ENCODE measurements at places on chromosomes 13 and 19. TPM values are rescaled to one million over a fixed set of nuclear protein-coding genes. Genes with fewer than 3 reads are reported as not detected.

DNA sequence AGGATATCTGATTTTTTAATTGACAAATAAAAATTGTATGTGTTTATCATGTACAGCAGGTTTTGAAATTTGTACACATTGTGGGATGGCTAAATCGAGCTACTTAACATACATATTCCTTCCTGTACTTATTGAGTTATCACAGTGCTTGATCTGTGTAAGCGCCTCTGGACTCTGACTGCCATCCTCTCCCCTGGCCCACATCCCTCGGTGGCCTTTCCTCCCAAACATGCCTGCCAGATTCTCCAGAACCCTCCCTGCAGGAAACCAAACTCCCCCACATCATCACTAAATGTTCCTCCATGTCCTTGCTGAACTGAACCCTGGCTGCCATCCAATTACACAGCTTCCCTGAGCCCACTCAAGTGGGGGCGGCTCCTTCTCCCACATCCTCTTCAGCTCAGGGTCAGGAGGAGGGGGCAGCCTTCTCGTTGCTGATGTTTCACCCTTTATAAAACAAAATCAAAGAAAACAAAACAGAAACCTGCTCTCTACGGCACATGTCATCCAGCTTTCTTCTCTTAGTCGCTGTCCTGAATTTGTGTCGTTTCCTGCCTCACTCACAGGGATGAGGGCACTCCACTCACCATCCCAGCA is 97.1 kb upstream of the SPATA13 start:
- H3K36me3 ChIP-seq = no peaks in the 10 kb centered on the region
- no peak overlapping the region for H3K4me3 ChIP-seq
- no peaks in the 10 kb centered on the region for H3K4me1 ChIP-seq
- H3K27ac ChIP-seq = no peak overlapping the region
- no peaks in the 10 kb centered on the region for H3K27me3 ChIP-seq
- peak; percentile 66 for DNase-seq

- no peaks in the 10 kb centered on the region for H3K36me3 ChIP-seq
- H3K4me1 ChIP-seq = no peaks in the 10 kb centered on the region
- H3K27ac ChIP-seq = no peak overlapping the region
- H3K27me3 ChIP-seq = no peaks in the 10 kb centered on the region
These were observed 11.9 kb upstream of the SLC10A2 start for GRCh38 chr13:103078158-103078557.

PCDH9 gene
- total RNA-seq = 17.6 TPM

GRCh38 chr19:48480183-48480557 is 11.0 kb downstream of the CYTH2 start:
- peak overlapping the region; percentile 45 for H3K4me3 ChIP-seq
- H3K4me1 ChIP-seq = peaks cover 30% of the 10 kb centered on the region

MEF2B gene
- 7.2 TPM for total RNA-seq

DNA sequence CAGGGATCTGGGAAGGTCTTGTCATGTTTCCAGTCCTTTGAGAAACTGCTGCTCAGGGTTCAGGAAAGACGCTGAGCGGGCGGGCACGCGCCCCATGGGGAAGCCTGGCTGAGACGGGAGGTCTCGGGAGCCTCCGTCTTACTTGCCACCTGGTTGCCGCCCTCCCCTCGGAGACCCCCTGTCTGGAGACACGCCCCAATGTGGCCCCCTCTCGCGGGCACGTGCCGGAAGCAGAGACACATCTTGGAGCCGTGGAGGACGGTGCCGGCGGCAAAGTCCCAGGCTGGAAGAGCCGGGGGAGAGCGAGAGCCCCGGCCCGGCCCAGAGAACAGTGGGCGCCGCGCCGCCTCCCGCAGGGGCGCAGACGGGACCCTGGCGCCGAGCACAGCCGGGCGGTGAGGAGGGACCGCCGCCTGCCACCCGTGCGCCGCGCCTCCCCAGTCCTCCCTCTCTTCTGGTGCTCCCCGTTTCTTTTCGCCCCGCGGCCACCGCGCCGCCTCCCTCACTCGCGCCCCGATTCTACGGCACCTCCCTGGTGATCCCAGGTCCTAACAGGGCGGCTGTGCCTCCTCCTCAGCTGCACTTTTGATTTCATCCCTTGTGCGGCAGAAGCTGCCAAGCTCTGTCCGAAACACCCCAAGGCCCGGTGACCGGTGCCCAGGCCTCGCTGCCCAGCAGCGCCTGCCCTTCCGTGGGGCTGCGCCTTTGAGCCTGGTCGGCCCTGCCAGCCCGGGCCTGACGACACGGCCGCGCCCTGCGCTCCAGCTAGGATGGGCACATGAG is 15.5 kb downstream of the GJB2 start:
- peaks cover 77% of the 10 kb centered on the region for H3K27me3 ChIP-seq
- no peaks in the 10 kb centered on the region for H3K36me3 ChIP-seq
- H3K4me1 ChIP-seq = no peaks in the 10 kb centered on the region
- no peak for DNase-seq

DIAPH3 gene
- 9.5 TPM for total RNA-seq

- H3K27me3 ChIP-seq = no peaks in the 10 kb centered on the region
- peak within 1 kb of the TSS; percentile 54 for H3K27ac ChIP-seq
- H3K4me3 ChIP-seq = peak within 1 kb of the TSS; percentile 52
These were observed at the start of gene CPT1C for GRCh38 chr19:49690656-49691242. Gene CPT1C, plus strand, starts transcription at chr19:49691116. Its CDS starts 1,137 bp downstream, at chr19:49692253.

CGB5 gene
- total RNA-seq = not detected

CADM4 gene
- not detected for total RNA-seq

- no peaks in the 10 kb centered on the region for H3K36me3 ChIP-seq
- no peak for DNase-seq
- peaks cover 6% of the 10 kb centered on the region for H3K27me3 ChIP-seq
- H3K4me3 ChIP-seq = no peak within 1 kb of the TSS
- no peaks in the 10 kb centered on the region for H3K4me1 ChIP-seq
These were observed at the start of gene NLRP4 for GRCh38 chr19:55836340-55836739. Gene NLRP4, plus strand, starts transcription at chr19:55836540. Its CDS starts 15,541 bp downstream, at chr19:55852081.

GRCh38 chr19:7492142-7492541 is 3.3 kb upstream of the PEX11G start:
- H3K36me3 ChIP-seq = no peaks in the 10 kb centered on the region
- H3K4me3 ChIP-seq = no peak overlapping the region
- H3K4me1 ChIP-seq = peaks cover 17% of the 10 kb centered on the region
- no peaks in the 10 kb centered on the region for H3K27me3 ChIP-seq
- no peak for DNase-seq

GRCh38 chr13:44028734-44029133 is 149.0 kb downstream of the LACC1 start:
- H3K4me1 ChIP-seq = no peaks in the 10 kb centered on the region
- H3K27me3 ChIP-seq = no peaks in the 10 kb centered on the region
- H3K4me3 ChIP-seq = no peak overlapping the region
- no peak for DNase-seq

- DNase-seq = no peak
- H3K36me3 ChIP-seq = no peaks in the 10 kb centered on the region
- H3K4me1 ChIP-seq = no peaks in the 10 kb centered on the region
- H3K4me3 ChIP-seq = no peak overlapping the region
- peaks cover 30% of the 10 kb centered on the region for H3K27me3 ChIP-seq
These were observed 11.6 kb upstream of the ZBTB45 start for GRCh38 chr19:58531034-58531840.

C13orf42 gene
- total RNA-seq = not detected

IL17D gene
- not detected for total RNA-seq

DNA sequence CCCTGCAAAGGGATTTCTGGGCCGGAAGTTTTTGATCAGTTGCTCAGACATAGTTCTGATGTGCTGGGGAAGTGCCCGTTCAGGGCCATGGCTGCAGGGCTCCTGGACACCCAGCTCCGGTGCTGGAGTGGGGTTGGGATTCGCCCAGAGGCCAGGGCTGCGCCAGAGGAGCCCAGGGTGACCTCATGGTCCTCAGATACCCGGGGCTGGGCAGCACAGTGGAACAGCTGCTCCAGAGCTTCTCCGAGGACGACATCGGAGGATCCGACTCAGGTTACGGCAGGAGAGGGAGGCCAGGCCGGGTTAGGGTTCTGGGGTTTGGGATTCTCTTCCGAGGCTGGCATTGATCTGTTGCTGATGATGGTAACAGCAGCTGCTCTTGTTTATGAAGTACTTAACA is 20.9 kb downstream of the CARM1 start:
- H3K27me3 ChIP-seq = no peaks in the 10 kb centered on the region
- DNase-seq = peak; percentile 28
- no peaks in the 10 kb centered on the region for H3K36me3 ChIP-seq

- no peaks in the 10 kb centered on the region for H3K36me3 ChIP-seq
- H3K27me3 ChIP-seq = no peaks in the 10 kb centered on the region
- no peak for DNase-seq
- no peak overlapping the region for H3K4me3 ChIP-seq
- H3K4me1 ChIP-seq = no peaks in the 10 kb centered on the region
These were observed 170.7 kb downstream of the DCT start for GRCh38 chr13:94308832-94309231.

- no peak overlapping the region for H3K4me3 ChIP-seq
- no peak for DNase-seq
- H3K27me3 ChIP-seq = no peaks in the 10 kb centered on the region
These were observed 209.7 kb downstream of the RBM26 start for GRCh38 chr13:79196366-79196765.

GRCh38 chr19:12293777-12294248 is 870 bp downstream of the ZNF44 start:
- H3K4me3 ChIP-seq = peak overlapping the region; percentile 86
- H3K4me1 ChIP-seq = peaks cover 48% of the 10 kb centered on the region
- peak overlapping the region; percentile 97 for H3K27ac ChIP-seq
- H3K36me3 ChIP-seq = no peaks in the 10 kb centered on the region

LGALS14 gene
- not detected for total RNA-seq

ATP4B gene
- 0.87 TPM for total RNA-seq

DNAAF3 gene
- total RNA-seq = not detected

SLITRK6 gene
- not detected for total RNA-seq

DNA sequence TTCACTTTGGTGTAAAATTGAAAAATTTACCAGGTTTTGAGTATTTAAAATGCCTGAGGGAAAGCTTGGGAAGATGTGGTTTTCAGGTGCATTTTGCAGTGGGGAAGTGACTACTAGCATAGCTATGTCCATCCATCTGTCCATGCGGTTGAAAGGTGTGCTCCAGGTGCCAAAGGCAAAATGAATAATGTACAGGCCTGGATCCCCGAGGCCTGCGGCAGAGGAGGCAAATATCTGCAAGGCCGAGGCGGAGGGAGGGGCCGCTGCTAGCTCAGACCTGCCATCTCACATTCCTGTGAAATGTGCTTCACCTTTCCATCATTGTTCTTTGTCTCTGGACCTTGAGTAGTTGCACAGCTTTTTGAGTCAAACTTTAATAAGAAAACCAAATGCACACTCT is 65.5 kb downstream of the ERCC5 start:
- no peak for DNase-seq
- no peaks in the 10 kb centered on the region for H3K36me3 ChIP-seq
- H3K4me1 ChIP-seq = no peaks in the 10 kb centered on the region

RNF17 gene
- 0.43 TPM for total RNA-seq

IRF3 gene
- total RNA-seq = 112 TPM

KIR2DL4 gene
- not detected for total RNA-seq

DNA sequence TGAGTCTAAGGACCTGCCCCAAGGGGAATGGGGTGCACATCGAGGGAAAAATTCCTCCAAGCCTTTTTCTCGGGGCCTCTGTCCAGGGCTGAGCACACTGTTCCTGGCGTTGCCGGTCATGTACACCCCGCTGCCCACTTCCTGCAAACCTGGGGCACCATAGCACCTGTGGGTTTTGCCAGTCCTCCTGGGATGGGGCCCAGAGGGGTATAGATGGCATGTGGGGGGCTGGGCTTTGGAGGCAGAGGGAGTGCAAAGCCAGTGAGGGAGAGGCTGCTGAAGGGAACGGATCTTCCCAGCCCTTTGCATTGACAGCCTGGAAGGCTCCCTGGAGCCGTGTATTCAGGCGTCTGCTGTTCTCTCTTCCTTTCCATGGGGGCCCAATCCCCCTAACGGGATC is 187.3 kb downstream of the ZNF536 start:
- no peak overlapping the region for H3K27ac ChIP-seq
- DNase-seq = no peak
- H3K4me1 ChIP-seq = peaks cover 11% of the 10 kb centered on the region
- H3K4me3 ChIP-seq = no peak overlapping the region
- peaks cover 16% of the 10 kb centered on the region for H3K27me3 ChIP-seq

DNA sequence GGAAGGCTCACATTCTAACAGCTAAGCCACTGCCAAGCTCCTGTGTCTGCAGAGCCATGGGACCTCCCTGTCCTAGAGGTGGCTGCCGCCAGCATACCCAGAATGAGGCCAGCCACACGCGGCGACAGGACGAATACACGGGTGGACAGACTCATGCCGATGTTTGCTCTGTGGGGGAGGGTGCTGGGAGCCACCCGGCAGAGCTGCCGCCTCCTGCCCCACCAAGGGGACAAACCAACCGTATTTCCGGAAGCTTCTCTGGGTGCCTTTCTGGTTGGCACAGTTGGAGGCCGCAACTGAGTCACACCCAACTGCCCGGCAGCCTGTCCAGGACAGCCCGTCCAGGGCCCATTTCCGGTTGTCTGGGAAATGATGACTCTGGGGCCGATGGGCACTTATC is 20.3 kb downstream of the C13orf46 start:
- no peak for DNase-seq
- H3K4me1 ChIP-seq = peaks cover 15% of the 10 kb centered on the region
- no peak overlapping the region for H3K4me3 ChIP-seq
- H3K27me3 ChIP-seq = no peaks in the 10 kb centered on the region
- H3K36me3 ChIP-seq = peaks cover 29% of the 10 kb centered on the region

DNA sequence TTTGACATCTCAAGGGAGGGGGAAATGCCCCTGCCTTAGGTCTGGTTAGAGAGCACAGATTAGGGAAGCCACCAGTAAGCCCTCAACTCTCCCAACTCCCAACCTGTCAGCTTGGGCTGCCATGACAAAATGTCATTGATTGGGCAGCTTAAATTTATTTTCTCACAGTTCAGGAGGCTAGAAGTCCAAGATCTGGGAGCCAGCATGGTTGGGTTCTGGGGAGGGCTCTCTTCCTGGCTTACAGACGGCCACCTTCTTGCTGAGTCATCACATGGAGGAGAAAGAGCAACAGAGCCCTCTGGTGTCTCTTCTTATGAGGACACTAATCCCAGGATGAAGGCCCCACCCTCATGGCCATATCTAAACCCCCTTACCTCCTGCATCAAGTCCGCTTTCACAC is 24.2 kb downstream of the C19orf12 start:
- no peak overlapping the region for H3K27ac ChIP-seq
- no peaks in the 10 kb centered on the region for H3K27me3 ChIP-seq
- no peaks in the 10 kb centered on the region for H3K36me3 ChIP-seq
- no peak overlapping the region for H3K4me3 ChIP-seq
- peaks cover 17% of the 10 kb centered on the region for H3K4me1 ChIP-seq

PET100 gene
- total RNA-seq = 33.2 TPM

PSG4 gene
- not detected for total RNA-seq

DNA sequence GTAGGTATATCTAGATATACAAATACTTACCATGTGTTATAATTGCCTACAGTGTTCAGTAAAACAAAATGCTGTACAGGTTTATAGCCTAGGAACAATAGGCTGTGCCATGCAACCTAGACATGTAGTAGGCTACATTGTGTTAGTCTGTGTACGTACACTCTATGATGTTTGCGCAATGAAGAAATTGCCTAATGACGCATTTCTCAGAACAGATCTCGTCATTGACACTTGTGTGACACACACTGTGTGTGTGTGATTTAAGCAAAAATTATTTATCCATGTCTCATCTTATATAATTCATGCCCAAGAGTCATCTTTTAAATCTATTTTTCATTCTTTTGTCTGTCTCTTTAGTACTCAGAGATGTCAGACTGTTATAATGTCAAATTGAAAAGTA is 1888.8 kb upstream of the PCDH20 start:
- H3K36me3 ChIP-seq = no peaks in the 10 kb centered on the region
- H3K4me3 ChIP-seq = no peak overlapping the region
- H3K4me1 ChIP-seq = no peaks in the 10 kb centered on the region
- DNase-seq = no peak
- no peaks in the 10 kb centered on the region for H3K27me3 ChIP-seq
- H3K27ac ChIP-seq = no peak overlapping the region

RXFP2 gene
- total RNA-seq = not detected

S1PR4 gene
- not detected for total RNA-seq
